ENCODE measurements at places on chromosomes 16 and 17.

GRCh38 chr17:7767405-7768021 lies 50.0 kb downstream of the DNAH2 start:
- no peak for DNase-seq

DNA sequence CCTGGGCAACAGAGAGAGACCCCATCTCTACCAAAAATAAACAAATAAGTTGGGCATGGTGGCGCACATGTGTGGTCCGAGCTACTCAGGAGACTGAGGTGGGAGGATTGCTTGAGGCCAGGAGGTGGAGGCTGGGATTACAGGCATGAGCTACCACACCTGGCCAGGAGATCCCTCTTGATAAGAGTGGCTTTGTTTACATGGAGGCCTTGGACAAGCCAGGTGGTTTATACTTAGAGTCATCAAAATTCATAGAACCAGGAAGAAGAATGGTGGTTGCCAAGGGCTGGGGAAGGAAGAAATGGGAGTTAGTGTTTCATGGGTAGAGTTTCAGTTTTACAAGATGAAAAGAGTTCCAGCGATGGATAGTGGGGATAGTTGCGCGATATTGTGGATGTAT lies 8.8 kb upstream of the ZFP1 start:
- DNase-seq, result no peak

- DNase-seq, result no peak
Observed at GRCh38 chr17:8121407-8121680, 2.6 kb downstream of the HES7 start.

DNA sequence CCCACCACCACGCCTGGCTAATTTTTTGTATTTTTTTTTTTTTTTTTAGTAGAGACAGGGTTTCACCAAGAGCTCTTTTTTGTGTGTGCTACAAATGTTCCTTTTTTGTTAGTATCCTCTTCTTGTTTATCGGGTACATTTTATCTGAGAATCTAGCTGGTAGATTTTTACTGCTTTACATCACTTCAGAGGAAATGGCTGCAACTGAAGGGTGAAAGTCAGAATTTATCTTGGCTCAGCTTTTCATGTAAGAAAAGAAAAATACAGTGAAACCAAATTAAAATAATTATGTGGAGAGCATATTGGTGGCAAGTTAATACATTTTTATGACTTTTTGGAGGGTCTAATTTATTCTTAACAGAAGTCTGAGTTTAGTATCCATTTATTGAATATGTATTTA lies 26.0 kb downstream of the CBFB start:
- DNase-seq, result no peak

GRCh38 chr16:24689128-24689527 lies 40.3 kb upstream of the TNRC6A start:
- DNase-seq, result no peak

GRCh38 chr17:79728908-79729471 lies 1.8 kb upstream of the ENPP7 start:
- DNase-seq, result no peak

GRCh38 chr17:57556320-57556719 lies 188.8 kb downstream of the CCDC182 start:
- DNase-seq, result no peak

DNA sequence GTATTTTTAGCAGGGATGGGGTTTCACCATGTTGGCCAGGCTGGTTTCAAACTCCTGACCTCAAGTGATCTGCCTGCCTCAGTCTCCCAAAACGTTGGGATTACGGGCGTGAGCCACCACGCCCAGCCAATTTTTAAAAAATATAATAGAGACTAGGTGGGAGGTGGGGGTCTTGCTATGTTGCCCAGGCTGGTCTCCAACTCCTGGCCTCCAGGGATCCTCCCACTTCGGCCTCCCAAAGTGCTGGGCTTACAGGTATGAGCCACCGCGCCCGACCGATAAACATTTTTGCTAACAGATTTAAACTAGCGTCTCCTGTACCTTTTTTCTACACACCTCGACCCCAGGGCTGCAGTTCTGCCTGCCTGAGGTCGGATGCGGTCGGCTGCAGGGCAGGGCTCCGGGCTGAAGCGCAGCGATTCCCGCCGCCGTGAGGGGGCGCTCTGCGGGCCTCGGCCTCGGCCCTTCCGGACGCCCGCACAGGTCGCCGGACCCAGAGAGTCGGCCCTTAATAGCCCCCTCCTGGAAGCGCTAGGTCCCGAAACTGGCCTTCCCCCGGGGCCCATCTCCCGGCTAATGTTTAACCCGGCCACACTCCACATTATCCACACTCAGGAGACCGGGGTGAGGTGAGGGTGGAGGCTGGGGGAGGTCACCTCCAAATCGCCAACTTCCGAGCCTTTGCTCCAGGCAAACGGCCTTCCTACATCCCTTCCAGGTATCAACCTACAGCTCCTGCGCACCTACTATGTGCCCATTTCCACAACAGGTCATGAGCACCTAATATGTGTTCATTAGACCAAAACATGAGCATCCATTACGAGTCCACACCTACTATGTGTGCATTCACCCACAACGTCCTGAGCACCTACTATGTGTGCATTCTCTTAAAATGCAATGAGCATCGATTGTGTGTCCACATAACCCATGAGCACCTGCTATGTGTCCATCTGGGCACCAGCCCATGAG lies 2.0 kb upstream of the GLIS2 start:
- DNase-seq, result no peak

- no peak for DNase-seq
Observed at GRCh38 chr17:80592243-80592642, 47.6 kb downstream of the RPTOR start.

DNA sequence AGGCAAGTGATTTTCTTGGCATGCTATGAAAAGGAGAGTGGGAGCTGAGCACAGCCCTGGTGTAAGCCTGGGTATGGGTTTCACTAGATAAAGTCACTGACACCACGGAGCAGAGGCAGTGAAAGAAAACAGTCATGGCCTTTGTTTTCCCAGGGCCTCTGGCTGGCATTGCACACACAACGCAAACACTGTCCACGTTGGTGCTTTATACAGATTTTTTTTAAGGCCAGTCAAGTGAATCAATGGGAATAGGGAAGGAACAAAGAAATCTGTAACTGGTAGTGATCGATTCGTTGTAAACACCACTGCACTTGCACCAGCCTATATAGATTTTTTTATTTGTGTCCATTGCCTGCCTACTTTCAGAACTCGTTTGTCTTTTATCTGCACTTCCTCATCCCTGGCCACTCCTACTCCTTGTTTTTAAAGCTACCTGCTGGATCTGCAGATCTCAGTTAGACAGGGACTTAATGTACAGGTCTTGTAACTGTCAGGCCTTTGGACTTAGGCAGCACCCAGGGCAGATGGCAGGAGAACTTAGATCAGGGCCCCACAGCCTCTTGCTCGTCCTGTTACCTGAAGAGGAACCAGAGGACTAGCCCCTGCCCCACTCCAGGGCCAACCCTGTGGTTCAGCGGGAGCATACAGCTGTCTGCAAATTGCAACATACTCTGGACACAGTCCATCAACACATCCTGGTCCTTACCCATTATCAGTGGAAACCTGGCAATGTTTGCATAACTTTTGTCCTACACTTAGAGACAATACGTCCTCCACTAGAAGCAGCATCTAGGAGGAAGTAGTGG lies 10.6 kb upstream of the TMIGD1 start:
- no peak for DNase-seq

- no peak for DNase-seq
Observed at GRCh38 chr16:27287887-27288286, 19.3 kb upstream of the NSMCE1 start.

DNA sequence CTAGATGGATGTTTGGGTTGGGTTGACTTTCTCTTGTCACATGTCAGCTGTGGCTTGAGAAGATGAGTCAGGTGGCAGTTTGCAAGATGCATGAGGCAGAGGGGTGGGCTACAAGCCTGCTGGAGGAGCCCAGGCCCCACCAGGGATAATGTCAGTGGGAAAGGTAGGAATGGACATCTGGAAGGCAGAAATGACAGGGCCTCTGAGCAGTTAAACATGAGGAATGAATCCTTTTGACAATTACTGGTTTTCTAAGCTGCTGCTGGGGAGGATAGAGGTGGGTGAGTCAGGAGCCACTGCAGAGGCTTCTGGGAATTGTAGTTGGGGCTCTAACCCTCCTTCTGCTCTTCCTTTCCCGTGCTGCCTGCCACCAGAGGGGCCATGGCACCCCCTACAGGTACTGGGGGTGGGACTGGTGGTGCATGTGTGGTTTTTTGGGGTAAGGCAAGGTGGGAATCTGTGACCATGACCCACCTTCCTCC lies 15.7 kb downstream of the SLC52A1 start:
- no peak for DNase-seq

DNA sequence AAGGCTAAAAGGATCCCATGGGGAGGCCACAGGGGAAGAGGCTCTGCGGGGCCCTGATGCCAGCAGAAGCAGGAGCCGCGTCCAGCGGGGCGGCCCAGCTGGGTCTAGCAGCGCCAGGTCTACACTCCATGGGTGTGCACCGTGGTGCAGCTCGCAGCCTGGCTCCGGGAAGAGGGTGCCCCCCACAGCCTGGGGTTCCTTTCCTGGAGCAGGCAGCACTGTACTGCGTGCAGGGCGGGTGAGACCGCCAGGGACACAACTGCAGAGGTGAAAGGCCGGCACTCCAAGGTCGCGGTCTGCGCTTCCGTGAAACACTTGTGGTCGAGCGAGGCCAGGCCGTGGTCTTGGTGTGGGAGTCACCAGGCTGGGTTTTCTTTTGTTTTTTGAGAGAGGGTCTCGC lies 6.5 kb upstream of the CCDC154 start:
- DNase-seq, result no peak

- DNase-seq, result no peak
Observed at GRCh38 chr17:79066963-79067362, 7.7 kb upstream of the ENGASE start.

- no peak for DNase-seq
Observed at GRCh38 chr17:16351831-16352230, 1.4 kb downstream of the CENPV start.

GRCh38 chr16:86517652-86518258 lies 7.4 kb downstream of the FOXF1 start:
- DNase-seq, result no peak

- no peak for DNase-seq
Observed at GRCh38 chr16:57003439-57004386, 14.4 kb downstream of the NLRC5 start.

DNA sequence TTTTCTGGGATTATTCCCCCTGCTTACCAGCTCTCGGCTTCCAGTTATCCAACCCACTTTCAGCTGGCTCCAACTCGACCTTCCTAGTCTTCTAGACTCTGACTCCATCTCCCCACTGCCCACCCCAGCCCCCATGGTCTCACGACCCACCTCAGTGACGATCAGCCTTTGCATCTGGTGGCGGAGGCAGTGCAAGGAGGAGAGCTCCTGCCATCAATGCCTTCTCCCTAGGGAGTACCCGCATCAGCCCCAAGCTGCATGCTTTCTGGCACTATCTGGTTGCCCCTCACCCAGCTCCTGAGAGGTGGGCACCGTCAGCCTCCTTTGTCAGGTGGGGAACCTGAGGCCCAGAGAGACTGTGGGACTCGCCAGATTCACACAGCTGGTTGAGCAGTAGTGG lies 72.6 kb upstream of the RPL38 start:
- no peak for DNase-seq

- no peak for DNase-seq
Observed at GRCh38 chr16:5580772-5581171, 483.2 kb upstream of the EEF2KMT start.

GRCh38 chr16:54106057-54106456 lies 180.5 kb downstream of the IRX3 start:
- no peak for DNase-seq

DNA sequence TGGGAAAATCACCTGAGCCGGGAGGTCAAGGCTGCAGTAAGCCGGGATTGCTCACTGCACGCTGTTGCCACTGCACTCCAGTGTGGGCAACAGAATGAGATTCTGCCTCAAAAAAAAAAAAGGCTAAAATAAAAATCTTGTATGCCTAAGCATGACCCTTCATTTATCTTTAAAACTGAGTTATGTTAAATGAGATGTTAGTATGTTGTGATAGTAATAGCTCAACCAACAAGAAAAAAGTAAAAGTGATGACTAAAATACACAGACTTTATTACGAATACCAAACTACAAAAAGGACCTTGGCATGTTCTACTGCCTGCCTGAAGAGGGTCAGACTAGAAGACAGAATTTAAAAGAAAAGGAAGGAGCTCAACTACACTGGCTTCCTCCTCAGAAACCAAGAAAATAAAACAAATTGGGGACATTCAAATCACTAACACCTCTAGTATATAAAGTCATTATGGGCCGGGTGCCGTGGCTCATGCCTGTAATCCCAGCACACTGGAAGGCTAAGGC lies 4.4 kb downstream of the SMURF2 start:
- DNase-seq, result no peak

GRCh38 chr17:58899191-58899590 lies 143.5 kb downstream of the PPM1E start:
- no peak for DNase-seq

DNA sequence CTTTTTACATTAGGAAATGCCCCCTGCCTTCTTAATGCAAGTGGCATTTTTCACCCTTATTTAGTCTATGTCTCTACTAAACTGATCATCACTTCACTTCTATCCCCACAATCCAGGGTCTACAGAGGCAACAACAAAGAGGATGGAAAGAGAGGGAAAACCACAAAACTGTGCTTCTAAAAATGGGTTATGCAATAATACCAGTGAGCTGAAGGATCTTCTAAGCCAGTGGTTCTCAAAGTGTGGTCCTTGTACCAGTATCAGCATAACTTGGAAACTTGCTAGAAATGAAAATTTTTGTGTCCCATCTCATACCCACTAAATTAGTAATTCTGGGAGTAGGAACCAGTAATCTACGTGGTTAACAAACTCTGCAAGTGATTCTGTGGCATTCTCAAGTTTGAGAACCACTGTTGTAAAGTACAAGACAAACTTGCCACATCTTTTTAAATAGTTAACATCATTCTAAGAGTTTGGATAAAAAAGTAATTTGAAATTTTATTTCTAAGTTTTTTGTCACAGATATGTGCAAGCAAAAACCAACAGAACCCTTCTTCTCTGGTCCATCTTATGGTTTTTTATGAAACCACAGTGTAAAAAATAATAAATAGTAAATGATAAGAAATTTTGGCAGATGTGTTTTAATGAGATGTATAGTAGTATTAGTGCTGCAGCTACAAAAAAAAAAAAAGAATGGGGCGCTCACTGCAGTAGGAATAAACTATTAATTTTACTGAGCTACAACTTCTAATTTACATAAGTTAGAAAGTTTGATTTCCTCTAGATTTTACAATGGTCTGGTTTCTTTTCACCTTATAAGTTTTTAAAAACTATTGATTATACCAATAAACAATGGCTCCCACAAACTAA lies 16.2 kb downstream of the CDC27 start:
- DNase-seq, result no peak

DNA sequence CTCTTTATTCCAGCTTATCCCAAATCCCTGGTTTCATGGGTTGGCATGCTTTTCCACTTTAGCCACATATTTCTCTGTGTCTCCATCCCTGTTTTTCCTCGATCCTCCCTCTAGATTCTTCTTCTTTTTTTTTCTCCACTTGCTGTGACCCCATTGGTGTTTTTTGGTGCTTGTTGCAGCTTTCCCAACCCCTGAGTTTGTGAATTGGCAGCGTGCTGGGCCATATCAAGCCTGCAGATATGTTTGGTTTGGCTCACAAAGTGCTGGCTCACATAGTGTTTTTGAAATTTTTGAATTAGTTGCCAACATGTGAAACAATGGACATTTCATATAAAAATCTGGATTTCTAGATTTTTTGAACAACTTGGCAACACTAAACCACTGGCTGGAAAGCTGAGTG lies 8.8 kb downstream of the GPR139 start:
- DNase-seq, result no peak

- no peak for DNase-seq
Observed at GRCh38 chr17:36856903-36857381, 80.3 kb upstream of the LHX1 start.
